Uterus (tissue), 4 donors: ENCODE measurements at places on chromosomes 11 and 22. TPM values are rescaled to one million over a fixed set of nuclear protein-coding genes. Genes with fewer than 3 reads are reported as not detected.

DNA sequence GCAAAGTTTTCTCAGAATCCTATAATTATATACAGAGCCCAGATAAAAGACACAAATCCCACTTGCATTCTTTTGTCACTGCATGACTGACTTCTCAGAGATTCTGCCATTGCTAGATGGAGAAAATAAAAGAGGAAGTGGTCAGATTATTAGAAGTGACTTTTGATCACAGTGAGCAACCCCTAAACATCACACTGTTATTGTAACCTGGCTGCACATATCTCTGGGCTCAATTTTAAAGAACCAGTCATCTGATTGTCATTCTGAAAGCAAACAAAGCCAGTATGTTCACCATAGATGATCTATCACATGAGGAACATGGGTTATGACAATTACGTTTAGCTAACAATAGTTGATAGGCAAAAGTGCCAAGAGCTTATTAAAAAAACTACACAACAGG is 47.8 kb downstream of the COPB1 start:
- no peak for DNase-seq

DNA sequence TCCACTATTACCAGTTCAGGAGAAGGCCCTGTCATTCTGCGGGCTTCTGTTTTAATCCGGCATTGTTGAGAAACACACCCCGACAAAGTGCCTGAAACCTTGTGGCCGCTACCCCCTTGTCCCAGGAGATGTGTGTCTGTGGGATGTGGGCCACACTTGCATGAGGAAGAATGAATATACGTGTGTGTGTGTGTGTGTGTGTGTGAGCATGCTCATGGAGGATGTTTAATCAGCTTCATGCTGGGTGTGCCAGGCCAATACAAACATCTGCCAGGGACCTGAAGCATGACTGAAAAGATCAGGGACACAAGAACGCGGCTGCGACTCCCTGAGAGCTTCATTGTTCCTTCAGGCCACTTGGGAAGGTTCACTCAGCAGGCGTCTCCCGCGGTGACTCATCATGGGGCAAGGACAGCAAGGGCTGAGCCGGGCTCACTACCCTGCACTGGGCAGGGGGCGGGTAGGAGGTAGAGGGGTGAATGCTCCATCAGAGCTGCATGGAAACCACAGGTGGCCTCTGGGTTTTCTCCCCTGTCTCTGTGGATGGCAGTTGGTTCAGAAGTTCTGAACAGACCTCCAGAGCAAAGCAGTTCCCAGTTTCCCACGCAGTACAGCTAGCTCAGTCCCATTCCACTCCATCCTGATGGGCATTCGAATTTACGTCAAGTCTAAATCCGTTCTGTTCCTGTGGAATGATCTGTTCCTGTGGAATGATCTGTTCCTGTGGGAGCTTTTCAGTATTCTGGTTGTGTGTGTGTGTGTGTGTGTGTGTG is 7.0 kb upstream of the MALAT1 start:
- no peak for DNase-seq

GRCh38 chr11:119863851-119864601 is 135.0 kb upstream of the NECTIN1 start:
- DNase-seq, result no peak

GRCh38 chr11:76524919-76525318 is 80.1 kb downstream of the EMSY start:
- DNase-seq, result no peak

GRCh38 chr11:28108958-28109357 is 770 bp downstream of the METTL15 start:
- DNase-seq, result no peak

GRCh38 chr11:130403967-130404366 is 24.4 kb downstream of the ADAMTS8 start:
- DNase-seq, result no peak

DNA sequence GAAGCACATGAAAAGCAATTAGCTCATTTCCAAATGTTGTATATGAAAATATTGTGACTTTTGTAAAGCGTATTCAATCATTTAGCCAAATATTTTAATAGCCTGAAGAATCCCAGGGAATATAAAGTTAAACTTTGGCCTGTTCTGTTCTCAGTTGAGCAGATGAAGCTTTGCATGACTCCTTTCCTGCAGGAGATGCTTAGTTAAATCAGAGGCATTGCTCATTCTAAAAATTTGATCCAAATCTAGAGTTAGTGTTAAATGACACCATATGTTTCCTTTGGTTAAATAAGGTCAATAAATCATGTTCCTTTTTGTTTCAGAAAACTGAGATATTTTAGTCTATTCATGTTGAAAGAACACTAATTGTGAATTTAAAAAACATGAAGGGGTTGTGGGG is 51.2 kb upstream of the BIRC3 start:
- DNase-seq, result no peak

GRCh38 chr11:65204646-65205601 is 23.2 kb downstream of the CAPN1 start:
- DNase-seq, result peak; percentile 15

DNA sequence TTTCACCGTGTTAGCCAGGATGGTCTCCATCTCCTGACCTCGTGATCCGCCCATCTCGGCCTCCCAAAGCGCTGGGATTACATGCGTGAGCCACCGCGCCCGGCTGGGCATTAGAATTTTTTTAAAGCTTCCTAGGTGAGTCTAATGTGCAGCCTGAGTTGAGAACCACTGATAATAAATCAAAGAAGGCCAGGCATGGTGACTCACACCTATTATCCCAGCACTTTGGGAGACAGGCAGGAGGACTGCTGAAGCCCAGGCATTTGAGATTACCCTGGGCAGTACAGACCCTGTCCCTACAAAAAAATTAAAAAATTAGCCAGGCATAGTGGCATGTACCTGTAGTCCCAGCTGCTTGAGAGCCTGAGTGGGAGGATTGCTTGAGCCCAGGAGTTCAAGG is 13.7 kb downstream of the MEI1 start:
- DNase-seq, result no peak

DNA sequence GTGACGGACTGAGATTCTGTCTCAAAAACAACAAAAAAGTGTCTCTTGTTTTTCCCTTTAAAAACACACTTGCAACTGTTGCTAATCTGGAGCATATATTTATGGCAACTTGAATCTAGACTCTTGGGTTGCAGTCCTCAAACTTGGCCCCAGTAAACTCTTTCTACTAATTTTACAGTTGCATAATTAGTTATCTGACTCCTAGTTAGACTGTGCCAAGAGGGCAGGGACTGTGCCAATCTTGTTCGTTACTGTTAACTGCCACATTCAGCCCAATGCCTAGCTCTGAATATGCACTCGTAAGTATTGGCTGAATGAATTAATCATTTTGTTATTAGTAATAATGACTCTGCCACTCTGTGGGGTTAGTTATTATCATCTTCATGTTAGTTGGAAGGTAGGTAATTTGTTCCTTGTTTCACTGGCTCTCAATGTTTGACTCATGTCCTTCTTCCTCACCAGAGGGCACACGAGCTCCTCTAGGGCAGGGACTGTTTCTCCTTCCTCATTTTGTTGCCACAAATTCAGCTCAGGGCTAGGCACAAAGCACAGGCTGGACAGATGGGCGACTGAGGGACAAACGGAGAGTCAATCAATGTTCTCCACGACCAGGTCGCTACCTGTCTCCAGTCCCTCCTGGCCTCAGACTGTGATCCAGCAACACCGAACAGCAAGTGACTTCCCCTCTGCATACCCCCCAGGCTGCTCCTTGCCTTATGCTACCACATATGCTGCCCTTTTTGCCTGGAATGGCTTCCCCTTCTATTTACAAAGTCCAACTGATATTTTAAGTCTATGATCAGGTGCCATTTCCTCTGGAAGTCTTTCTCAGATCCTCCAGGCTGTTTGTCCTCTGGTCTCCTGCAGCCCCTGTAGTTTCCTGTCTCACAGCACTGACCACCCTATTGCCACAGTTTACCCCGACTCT is 9.0 kb downstream of the CLPB start:
- no peak for DNase-seq

DNA sequence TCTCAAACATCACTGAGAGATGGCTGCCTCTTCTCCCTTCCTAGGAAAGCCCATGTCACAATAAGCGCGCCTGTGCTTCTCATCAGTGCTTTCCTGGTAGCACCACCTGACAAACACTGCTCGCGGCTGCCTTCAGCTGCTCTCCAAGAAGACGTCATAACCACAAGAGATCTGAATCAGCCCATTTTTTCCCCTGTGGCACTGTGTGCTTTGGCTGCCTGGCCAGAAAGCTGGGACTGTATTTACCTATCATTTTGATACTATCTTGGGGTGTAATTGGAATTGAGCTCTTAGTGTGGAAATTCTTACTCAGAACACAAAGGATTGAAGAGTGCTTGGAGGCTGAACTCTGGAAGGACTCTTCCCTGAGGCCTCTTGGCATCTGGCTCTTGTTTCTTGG is 50.3 kb upstream of the EHF start:
- no peak for DNase-seq

GRCh38 chr11:81432333-81432732 is 1301.3 kb downstream of the FAM181B start:
- DNase-seq, result no peak

GRCh38 chr22:47995264-47995627 is 1232.8 kb downstream of the TBC1D22A start:
- no peak for DNase-seq

- DNase-seq, result no peak
Observed at GRCh38 chr22:30472994-30473720, 1.3 kb upstream of the SEC14L3 start.

DNA sequence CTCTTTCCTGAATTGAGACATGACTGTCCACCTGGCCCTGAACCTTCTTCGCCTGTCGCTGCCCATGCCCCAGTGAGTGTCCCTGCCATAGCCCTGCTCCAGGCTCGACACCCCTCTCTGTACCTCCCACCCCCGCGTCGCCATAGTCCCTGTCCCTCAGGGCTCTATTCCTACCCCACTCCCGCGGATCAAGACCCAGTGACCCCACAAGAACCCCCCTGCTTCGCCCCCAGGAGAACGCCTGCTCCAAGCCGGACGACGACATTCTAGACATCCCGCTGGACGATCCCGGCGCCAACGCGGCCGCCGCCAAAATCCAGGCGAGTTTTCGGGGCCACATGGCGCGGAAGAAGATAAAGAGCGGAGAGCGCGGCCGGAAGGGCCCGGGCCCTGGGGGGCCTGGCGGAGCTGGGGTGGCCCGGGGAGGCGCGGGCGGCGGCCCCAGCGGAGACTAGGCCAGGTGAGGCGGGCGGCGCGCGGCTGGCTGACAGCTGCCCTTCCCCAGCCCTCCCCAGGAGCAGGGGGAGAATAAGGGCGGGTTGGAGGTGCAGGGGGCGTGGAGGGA is 5.6 kb downstream of the NRGN start:
- no peak for DNase-seq

GRCh38 chr22:35539487-35539886 is 1.1 kb upstream of the RASD2 start:
- DNase-seq, result no peak

- no peak for DNase-seq
Observed at GRCh38 chr11:45150943-45151342, 4.5 kb downstream of the PRDM11 start.

DNA sequence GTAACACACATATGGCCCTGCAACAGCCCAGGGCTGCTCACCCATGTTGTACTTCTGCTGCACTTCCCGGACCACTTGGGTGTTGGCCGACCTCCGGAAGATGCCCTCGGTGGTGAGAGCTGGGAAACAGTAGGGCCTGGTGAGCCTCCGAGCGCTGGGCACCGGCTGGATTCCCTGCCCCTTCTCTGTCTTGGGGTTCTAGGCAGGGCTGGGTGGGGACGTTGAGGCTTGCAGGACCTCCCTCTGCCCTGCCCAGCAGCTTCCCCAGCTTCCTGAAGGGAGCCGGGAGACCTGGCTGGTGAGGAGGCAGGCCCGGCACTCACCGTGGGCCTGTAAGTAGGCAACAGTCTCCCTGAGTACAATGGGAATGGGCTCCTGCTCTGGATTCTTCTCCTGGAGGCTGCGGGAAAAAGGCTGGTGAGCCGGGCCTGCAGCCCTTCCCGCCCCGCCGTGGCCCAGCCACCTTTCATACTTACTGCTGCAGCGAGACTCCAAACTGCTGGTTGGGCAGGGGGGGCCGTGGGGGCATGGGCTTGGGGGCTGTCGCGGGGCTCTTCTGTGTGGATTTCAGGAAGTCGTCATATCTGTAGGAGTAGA is 20.2 kb downstream of the ARHGAP1 start:
- DNase-seq, result no peak

DNA sequence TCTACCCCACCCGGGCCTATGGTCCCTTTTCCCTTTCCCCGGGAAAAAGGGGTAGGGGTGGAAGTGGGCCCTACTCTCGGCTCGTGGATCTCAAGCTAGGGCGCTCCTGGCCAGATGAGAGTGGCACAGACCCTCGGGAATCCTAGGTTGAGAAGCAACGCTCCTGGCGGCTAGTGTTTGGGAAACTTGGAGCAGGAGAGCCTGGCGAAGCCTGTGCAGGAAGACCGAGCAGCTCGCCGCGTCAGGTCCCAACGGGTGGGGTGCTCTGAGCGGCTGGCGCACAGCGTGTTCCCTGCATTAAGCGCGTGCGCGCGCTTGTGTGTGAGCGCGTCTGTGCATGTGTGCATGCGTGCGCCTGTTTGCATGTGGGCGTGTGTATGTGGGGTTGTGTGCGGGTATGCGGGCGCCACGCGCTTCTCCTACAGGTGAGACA is 7.1 kb upstream of the FLI1 start:
- DNase-seq, result no peak

DNA sequence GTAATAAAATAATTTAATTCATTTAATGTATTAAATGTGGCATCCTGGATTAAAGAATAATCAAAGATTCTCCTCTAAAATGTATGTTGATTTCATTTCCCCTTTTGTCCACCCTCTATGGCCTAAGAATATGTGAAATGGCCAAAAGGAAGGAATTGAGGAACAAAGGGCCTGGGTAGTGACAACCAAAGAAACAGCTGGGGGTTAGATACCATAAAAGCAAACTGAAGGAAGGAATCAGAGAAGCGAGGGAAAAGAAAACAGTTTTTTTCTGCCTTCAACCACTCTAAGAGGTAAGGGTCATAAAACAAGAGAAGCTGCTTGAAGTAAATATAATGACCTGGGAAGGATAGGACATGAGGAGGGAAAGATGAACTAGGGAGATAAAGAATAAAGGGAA is 139.3 kb downstream of the FAM76B start:
- DNase-seq, result no peak

- DNase-seq, result no peak
Observed at GRCh38 chr11:112103446-112103845, 16.8 kb downstream of the SDHD start.

The BIK gene
- total RNA-seq, result 0.49 TPM

The KCNJ1 gene
- not detected for total RNA-seq

The OR4A5 gene
- total RNA-seq, result not detected

The KCNJ4 gene
- not detected for total RNA-seq

The ALKBH8 gene
- total RNA-seq, result 5.1 TPM

The SOX6 gene
- 20.5 TPM for total RNA-seq

The OR10D3 gene
- total RNA-seq, result not detected

The SCGB1D2 gene
- total RNA-seq, result not detected

The RFPL2 gene
- total RNA-seq, result not detected

The YPEL4 gene
- 3.9 TPM for total RNA-seq

The SAA2 gene
- total RNA-seq, result 3.8 TPM

The GAL gene
- total RNA-seq, result 0.41 TPM

The ALG9 gene
- 60.0 TPM for total RNA-seq

The SORL1 gene
- total RNA-seq, result 42.6 TPM

The ARHGAP1 gene
- total RNA-seq, result 114 TPM

The OR2AG1 gene
- total RNA-seq, result not detected

The AIFM3 gene
- 3.2 TPM for total RNA-seq

The FAT3 gene
- total RNA-seq, result 9.3 TPM
